ENCODE measurements at places on chromosomes 13 and 19.

DNA sequence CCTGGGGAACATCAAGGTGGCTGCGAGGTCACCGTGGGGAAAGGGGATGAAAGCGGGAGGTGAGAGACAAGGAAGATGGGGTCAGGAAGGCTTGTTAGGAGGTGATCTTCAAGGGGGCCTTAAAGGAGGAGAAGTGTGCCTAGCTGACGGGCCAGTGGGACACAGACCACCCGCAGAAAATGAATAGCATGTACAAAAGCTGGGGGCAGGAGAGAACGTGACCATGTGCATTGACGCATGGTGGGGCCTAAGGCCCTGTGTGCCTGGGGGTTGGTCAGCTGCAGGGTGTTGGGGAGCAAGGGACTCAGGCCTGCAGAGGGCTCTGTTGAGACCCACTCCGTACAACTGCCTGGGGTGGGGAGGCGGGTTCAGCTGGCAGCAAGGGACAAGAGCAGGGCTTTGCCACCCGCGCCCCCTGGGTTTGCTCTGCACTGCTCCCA lies 5.9 kb downstream of the RAB8A start:
- DNase-seq, result no peak

- no peak for DNase-seq
Observed at GRCh38 chr19:14479975-14480699, 5.0 kb upstream of the PTGER1 start.

DNA sequence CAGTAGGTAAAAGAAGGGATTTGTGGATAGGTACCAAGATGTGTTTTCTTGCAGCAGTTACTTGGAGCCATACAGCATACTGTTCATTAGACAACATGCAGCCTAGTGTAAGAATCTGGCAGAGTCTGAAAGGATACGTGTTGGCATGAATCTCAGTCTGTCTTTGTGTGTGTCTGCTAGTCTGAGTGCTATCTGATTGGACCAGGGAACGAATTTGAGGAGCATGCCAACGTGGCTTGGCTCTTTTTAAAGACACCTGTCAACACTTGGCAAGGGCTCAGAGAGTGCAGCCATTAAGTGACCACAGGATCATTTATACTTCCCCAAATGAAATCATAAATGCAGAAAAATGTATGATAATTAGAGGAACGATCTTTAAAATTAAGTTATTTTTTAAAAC lies 27.6 kb upstream of the ATXN8OS start:
- DNase-seq, result no peak

DNA sequence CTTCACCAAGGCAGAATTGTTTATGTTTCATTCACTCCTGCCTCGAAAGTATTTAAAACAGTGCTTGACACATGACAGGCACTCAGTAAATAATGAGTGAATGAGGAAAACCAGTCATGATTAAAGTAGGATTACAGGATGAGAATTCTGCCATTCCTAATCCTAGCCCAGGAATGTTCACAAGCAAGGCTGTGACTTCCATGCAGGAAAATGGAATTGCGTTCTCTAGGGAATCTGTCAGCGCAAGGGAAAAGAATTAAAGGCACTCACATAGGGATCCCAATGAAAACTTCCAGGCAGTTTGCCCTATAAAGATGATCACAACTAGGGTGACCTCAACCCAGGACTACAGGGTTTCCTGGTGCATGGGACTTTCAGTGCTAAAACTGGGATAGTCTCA lies 143.4 kb downstream of the CYSLTR2 start:
- DNase-seq, result no peak

DNA sequence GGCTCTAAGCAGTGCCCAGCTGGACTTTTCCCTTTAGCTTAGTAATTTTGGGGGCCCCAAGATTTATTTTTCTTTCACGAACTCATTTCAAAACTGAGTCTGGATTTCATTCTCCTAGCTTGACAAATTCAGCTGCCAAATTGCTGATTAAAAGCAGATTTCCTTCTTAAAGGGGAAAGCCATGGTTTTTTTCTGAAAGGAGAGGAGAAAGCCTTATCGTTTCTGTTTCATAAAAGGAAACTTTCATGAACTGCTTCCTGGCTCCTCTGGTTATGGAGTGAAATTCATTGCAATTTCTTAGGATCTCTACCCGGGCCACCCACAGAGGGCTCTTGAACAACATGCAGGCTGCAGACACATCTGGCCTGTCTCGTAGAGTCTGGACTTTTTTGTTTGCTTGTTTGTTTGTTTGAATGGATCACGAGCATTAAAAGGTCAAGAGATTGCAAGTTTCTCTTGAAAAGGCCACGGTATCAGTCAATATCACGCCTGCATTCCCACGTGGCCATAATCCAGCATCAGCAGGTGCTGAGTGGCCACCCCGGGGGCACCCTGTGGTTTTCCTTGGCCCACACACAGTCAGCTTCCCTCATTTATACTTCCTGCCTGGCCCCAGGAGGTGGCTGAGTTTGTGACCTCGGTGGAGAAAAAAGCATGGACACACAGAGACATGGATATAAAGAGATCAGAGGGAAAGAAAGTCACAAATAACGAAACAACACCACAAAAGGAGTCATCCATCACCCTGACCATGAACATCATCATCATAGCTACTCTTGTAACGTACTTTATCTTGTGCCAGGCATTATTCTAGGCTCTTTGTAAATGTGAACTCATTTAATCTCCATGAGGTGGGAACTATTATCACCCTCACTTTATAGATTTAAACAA lies 10.5 kb upstream of the KLK4 start:
- DNase-seq, result no peak

- no peak for DNase-seq
Observed at GRCh38 chr13:80334597-80335260, 6.2 kb downstream of the SPRY2 start.

- no peak for DNase-seq
Observed at GRCh38 chr19:28468701-28469459, 744.1 kb downstream of the UQCRFS1 start.

GRCh38 chr13:113034451-113035212 lies 65.6 kb downstream of the MCF2L start:
- no peak for DNase-seq

DNA sequence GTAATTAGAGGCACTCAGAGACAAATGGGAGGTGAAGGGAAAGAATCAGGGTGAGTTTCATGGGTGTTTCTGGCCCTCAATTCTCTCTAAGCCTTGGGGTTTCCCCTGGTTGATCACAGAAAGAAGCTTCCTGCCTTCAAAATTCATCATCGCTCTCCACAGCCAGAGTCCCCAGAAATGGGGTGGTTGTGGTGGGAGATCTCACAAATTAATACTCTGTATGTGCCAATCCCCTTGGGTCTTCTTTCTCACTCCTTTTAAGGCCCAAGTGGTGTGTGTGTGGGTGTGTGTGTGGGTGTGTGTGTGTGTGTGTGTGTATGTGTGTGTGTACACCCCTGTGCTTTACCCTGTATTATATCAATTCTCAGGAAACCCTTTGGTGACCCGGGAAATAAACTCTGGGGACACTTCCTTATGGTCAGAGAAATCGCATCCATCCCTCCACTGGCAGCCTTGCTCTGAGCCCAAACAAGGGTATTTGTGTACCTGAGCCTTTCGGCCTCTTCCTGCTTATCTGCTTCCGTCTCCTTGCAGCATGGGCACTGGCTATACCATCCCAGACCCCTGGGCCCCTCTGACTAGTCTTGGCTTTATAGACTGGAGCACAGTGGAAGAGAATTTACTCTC lies 2.8 kb upstream of the FCGBP start:
- DNase-seq, result no peak

- DNase-seq, result no peak
Observed at GRCh38 chr19:11887234-11887610, 360 bp upstream of the ZNF69 start.

- no peak for DNase-seq
Observed at GRCh38 chr19:5961969-5962945, 15.7 kb downstream of the RANBP3 start.

GRCh38 chr19:41702171-41702651 lies 6.2 kb upstream of the CEACAM5 start:
- no peak for DNase-seq

- no peak for DNase-seq
Observed at GRCh38 chr19:19256072-19256969, 16.8 kb downstream of the TM6SF2 start.

DNA sequence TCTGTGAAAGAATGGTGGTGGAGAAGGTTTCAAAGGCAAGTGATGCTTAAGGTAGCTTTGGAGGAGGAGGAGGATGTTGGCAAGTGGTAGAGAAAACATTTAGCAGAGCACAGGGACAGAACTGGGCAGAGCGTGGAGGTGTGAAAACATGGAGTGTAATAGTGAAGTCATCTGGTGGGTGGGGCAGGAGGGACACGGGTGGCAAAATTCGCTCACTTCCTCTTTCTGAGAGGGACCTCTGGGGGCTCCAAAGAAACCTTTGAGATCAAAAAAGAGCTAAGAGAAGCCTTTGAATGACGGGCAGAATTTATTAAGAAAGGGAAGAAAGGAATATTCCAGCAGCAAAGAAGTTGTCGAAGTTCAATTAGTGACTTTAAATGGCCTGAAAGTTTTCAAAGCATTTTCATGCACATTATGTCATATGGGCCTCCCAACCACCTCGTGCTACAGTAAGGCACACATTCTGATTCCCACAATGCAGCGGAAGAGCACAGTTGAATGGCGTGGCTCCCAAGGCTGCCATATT lies 82.8 kb downstream of the STARD13 start:
- DNase-seq, result no peak

- DNase-seq, result no peak
Observed at GRCh38 chr13:40115426-40115825, 460.0 kb downstream of the COG6 start.

DNA sequence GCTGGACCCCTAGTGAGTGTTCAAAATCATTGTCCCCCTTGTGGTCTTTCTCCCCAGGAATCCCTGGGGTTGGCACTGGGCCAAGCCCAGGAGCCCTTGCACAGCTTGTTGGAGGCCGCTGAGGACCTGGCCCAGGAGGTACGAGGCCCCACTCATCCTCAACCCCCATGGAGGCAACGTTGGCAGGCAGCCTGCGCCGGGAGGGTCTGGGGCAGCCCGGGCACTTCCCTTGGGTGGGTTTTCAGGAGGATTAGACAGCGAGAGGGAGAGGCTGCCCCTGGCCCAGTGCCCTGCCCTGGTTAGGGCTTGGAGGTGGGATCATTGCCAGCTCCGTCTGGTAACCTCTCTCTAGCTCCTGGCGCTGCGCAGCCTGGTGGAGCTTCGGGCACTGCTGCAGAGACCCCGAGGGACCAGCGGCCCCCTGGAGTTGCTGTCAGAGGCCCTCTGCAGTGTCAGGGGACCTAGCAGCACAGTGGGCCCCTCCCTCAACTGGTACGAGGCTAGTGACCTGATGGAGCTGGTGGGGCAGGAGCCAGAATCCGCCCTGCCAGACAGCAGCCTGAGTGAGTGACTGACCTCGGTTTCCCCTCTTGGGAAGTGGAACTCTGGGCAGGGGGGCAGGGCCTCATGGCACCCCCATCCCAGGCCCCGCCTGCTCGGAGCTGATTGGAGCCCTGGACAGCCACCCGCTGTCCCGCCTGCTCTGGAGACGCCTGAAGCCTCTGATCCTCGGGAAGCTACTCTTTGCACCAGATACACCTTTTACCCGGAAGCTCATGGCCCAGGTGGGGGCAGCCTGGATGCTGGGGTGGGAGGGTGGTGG lies 3.0 kb downstream of the ABCA7 start:
- DNase-seq, result no peak

DNA sequence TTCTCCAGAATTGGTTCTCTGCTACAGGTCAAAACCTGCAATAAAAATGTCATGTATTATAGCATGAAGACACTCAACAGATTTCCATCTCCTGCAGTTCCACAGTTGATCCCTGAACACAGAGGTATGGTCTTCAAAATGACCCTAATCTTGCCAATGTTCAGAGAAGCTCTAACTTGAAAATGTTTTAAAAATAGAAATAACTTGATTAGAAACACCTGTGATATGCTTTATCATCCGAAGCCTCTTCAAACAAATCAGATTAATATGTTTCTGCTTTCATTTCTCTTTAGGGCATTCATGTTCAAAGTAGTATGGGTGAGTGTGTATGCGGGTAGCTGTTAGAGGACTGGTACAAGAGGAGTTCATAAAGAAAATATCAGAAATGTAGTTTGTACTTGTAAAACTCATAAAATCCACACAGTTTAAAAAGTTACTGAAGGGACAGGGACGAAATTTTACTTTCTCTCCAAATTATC lies 60.4 kb downstream of the KCNRG start:
- DNase-seq, result no peak

DNA sequence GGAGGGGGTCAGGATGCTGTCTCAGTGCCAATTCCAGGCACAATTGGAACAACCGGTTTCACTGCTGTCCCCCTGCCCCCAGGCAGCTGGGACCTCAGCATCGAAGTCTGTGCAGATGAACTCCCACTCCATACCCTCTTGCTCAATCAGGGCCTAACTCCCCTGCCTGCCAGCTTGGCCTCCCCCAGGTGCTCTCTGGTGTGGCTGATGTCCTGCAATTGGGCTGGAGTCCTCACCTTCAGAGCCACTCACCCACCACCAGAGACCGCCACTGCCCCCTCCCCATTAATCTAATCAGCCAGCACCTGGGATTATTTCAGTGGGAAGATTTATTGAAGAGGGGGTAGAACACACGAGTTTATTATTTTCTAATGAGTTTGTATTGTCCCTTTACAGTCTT lies 118.8 kb downstream of the MIPEP start:
- no peak for DNase-seq

DNA sequence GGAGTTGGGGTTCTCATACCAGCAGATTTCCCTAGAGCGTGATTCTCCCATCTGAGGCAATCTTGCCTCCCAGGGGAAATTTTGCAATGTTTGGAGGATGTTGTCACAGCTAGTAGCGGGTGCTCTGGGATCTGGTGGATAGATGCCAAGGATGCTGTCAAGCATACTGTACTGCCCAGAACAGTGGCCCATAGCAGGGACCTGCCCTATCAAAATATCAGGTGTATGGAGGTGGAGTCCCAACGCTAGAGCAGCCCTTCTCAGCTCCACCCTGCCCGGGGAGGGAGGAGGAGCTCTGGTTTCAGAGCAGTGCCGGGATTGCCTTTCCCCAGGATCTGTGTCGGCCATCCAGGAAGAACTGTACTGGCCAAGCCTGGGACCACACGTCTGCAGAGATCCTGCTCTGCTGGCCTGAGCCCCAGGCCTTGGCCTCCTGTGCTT lies 10.9 kb upstream of the QTRT1 start:
- no peak for DNase-seq
